ENCODE measurements at places on chromosomes 5 and 9. TPM values are rescaled to one million over a fixed set of nuclear protein-coding genes. Genes with fewer than 3 reads are reported as not detected.

The SLC6A7 gene
- 0.07 TPM for polyA plus RNA-seq

The OR13F1 gene
- polyA plus RNA-seq: not detected

The GFI1B gene
- polyA plus RNA-seq: 0.34 TPM

The FGF18 gene
- polyA plus RNA-seq: 0.82 TPM

The SLC1A1 gene
- 0.59 TPM for polyA plus RNA-seq

The IL33 gene
- polyA plus RNA-seq: 14.5 TPM

The LCN6 gene
- 7.1 TPM for polyA plus RNA-seq

The ANKRD34B gene
- polyA plus RNA-seq: 0.59 TPM

The HTR4 gene
- 0.05 TPM for polyA plus RNA-seq

The HMMR gene
- 6.2 TPM for polyA plus RNA-seq

The STK32A gene
- polyA plus RNA-seq: 0.09 TPM

GRCh38 chr9:85876628-85877027, 64.3 kb upstream of the NAA35 start:
- H3K4me3 ChIP-seq: no peak overlapping the region
- no peaks in the 10 kb centered on the region for H3K27me3 ChIP-seq
- DNase-seq: no peak
- H3K27ac ChIP-seq: no peak overlapping the region

- no peaks in the 10 kb centered on the region for H3K4me1 ChIP-seq
- no peak overlapping the region for H3K27ac ChIP-seq
- no peaks in the 10 kb centered on the region for H3K36me3 ChIP-seq
- H3K4me3 ChIP-seq: no peak overlapping the region
- DNase-seq: no peak
- no peaks in the 10 kb centered on the region for H3K27me3 ChIP-seq
These were observed 168.0 kb downstream of the TAF11L14 start for GRCh38 chr5:17802256-17802655.

- H3K4me1 ChIP-seq: no peaks in the 10 kb centered on the region
- H3K4me3 ChIP-seq: no peak overlapping the region
- no peak for DNase-seq
These were observed 80.0 kb upstream of the C9orf72 start for GRCh38 chr9:27653246-27653645.

GRCh38 chr5:151663617-151664293, 23.0 kb downstream of the SPARC start:
- peaks cover 2% of the 10 kb centered on the region for H3K36me3 ChIP-seq
- H3K4me3 ChIP-seq: no peak overlapping the region
- H3K4me1 ChIP-seq: no peaks in the 10 kb centered on the region
- DNase-seq: no peak

DNA sequence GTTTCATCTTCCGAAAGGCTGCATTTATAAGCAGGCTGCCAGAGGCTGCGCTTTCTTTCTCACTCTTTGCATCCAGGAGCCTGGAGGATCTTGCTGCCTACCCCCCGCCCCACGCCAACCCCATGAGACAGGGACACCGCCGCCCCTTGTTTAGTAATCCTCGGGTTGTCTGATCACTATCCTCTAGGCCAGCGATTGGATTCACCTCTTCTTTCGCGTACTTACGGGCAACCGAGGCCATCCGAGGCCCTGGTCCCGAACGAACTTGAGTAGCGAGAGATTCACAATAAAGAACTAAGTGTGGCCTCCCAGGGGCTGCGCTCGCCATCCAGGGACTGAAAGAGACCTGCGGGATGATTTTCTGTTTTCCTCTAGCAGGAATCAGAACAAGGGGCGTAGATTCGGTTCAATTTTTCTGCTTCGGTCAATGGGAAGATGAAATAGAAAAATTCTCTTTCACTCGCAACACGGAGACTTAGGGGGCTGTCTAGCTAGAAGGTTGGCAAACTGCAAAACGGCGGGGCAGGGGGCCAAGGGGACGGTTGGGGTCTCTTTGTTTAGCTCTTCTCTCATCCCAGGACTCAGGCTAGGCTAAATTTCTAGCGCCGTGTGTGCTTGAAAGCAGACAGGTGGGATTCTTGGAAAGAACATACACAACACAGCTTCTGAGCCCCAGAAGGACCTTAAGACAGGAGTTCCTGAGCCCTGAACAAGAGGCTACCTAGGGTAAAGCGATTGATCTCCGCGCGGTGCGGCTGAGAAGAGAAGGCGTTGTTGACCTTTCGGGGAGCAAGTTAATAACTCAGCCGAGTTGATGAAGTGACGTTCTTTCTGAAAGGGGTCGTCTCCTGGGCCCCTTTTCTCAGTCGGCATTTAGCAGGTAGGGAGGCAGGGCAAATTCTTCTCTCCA, 5.8 kb upstream of the ISL1 start:
- DNase-seq: no peak
- H3K27me3 ChIP-seq: peaks cover 58% of the 10 kb centered on the region
- H3K4me3 ChIP-seq: no peak overlapping the region
- H3K27ac ChIP-seq: peak overlapping the region; percentile 63
- H3K36me3 ChIP-seq: no peaks in the 10 kb centered on the region
- H3K4me1 ChIP-seq: no peaks in the 10 kb centered on the region

GRCh38 chr9:89461265-89461664, 36.6 kb downstream of the SEMA4D start:
- peaks cover 46% of the 10 kb centered on the region for H3K4me1 ChIP-seq
- H3K36me3 ChIP-seq: peaks cover 25% of the 10 kb centered on the region
- no peaks in the 10 kb centered on the region for H3K27me3 ChIP-seq

- no peak overlapping the region for H3K27ac ChIP-seq
- H3K27me3 ChIP-seq: no peaks in the 10 kb centered on the region
- DNase-seq: no peak
- H3K4me3 ChIP-seq: no peak overlapping the region
These were observed 395.2 kb upstream of the TNC start for GRCh38 chr9:115513148-115513547.

DNA sequence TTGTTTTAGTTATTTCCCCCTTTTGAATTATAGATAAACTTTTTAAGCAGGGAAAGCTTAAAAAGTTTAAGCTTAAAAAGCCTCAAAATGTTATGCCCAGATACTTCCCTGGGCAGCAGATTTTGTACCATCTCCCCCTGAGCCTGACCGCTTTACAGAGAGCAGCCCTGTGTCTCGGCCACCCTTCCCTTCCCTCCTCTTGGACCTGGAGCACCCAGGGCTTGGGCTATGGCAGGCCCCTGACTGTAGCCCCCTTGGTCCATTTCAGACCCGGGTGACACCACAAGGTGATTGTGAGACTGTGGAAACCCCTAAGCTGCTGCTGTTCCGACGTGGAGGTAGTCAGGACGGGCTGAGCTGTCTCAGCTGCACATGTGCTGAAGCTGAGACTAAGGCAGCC, 97.7 kb downstream of the RALGPS1 start:
- no peaks in the 10 kb centered on the region for H3K36me3 ChIP-seq
- peaks cover 26% of the 10 kb centered on the region for H3K27me3 ChIP-seq
- no peaks in the 10 kb centered on the region for H3K4me1 ChIP-seq
- no peak for DNase-seq

GRCh38 chr5:171272996-171273970, 35.8 kb upstream of the TLX3 start:
- H3K27me3 ChIP-seq: no peaks in the 10 kb centered on the region
- no peak overlapping the region for H3K4me3 ChIP-seq
- peak; percentile 21 for DNase-seq
- H3K36me3 ChIP-seq: no peaks in the 10 kb centered on the region

All from thymus (tissue), 14 donors.